ENCODE measurements at places on chromosomes 7 and 10. TPM values are rescaled to one million over a fixed set of nuclear protein-coding genes. Genes with fewer than 3 reads are reported as not detected.

DNA sequence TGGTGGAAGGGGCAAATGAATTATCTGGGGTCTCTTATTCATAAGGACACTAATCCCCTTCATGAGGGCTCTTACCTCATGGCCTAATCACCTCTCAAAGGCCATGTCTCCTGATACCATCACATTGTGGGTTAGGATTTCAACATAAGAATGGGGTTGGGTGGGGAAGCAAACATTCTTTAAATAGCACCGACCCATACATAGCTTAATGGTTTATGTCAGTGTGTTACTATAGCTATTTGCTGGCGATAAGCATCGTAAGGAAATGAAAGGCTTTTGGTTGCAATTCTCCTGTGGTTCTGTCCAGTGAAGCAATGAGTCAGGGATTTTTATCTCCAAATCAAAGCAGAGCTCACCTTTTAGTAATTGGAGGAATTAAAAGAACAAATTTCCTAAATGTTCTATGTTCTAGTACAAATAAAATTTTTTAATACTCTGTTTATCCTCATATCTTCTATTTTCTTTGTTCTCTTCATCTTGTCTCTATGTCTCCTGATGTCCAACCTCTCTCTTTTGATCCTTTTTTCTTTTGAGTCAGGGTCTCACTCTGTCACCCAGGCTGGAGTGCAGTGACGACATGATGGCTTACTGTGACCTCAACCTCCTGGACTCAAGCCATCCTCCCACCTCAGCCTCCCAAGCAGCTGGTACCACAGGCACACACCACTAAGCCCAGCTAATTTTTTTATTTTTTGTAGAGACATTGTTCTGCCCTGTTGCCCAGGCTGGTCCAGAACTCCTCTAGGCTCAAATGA lies 57.0 kb upstream of the GLCCI1 start:
- DNase-seq, result peak; percentile 51

- no peak for DNase-seq
Observed at GRCh38 chr7:31492086-31492485, 21.8 kb upstream of the ITPRID1 start.

GRCh38 chr10:122981066-122981464 lies 864 bp downstream of the PSTK start:
- peak; percentile 24 for DNase-seq

- DNase-seq, result no peak
Observed at GRCh38 chr7:131898418-131898817, 342.0 kb upstream of the PODXL start.

GRCh38 chr7:105245398-105246114 lies 143.2 kb downstream of the SRPK2 start:
- DNase-seq, result peak; percentile 18

Gene ARL4A
- polyA plus RNA-seq, result 18.9 TPM

Gene SUGCT
- 2.2 TPM for polyA plus RNA-seq

Gene BEND7
- 5.6 TPM for polyA plus RNA-seq
